Peyer's patch (tissue), 4 donors: ENCODE measurements at places on chromosomes 1 and 21. TPM values are rescaled to one million over a fixed set of nuclear protein-coding genes. Genes with fewer than 3 reads are reported as not detected.

GBP6 gene
- not detected for total RNA-seq

LGR6 gene
- 0.53 TPM for total RNA-seq

DIRAS3 gene
- total RNA-seq, result 1.1 TPM

PTPN14 gene
- 4.4 TPM for total RNA-seq

TRNP1 gene
- 12.2 TPM for total RNA-seq

SPSB1 gene
- 105 TPM for total RNA-seq

PSRC1 gene
- total RNA-seq, result 5.5 TPM

TMPRSS15 gene
- not detected for total RNA-seq

DNA sequence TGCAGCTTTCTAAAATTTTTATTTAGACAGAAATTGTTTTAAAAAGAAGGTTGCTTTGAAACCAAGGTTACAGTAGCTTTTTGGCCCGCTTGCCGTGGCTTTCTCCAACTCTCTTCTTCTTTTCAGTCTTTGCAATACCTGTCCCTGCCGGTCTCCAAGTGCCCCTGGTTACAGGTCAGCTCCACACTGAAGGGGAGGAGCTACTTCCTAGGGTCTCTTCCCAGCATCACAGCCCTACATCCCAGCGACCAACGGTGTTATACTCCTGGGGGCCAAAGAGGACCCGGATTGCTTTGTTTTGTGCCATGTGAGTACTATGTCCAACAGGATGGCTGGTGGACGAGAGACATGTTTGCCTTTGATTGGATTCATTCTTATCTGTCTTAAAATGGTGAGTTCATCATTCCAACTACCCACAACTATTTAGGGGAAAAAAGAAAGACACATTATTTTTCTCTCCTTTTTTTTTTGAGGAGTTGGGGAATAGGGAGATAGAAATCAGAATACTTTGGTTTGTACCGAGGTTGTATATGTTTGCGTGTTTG is at the start of gene FNDC7:
FNDC7 (plus strand) TSS at position 303 of the 545 bp plus-strand sequence; CDS start at position 329, 26 bp downstream.
- H3K36me3 ChIP-seq, result no peaks in the 10 kb centered on the region
- H3K4me3 ChIP-seq, result no peak within 1 kb of the TSS
- no peak within 1 kb of the TSS for H3K27ac ChIP-seq

DNA sequence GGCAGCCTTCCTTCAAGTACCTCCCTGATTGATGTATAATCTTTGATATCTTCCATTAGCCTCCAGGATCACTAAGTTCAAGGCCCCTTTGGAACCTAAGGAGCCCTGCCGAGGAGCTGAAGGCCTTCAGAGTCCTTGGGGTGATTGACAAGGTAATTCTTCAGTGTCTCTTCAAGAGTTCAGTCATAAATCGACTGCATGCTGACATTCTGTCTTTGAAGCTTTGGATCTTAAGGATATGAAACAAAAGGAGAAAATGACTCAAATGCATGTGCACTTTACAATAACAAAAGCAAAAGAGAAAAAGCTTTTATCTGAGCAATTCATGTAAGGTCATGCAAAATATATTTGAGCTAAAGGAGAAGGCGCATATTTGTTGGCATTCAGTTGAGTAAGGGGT is 125.3 kb downstream of the RPS6KC1 start:
- peaks cover 5% of the 10 kb centered on the region for H3K36me3 ChIP-seq
- no peaks in the 10 kb centered on the region for H3K4me1 ChIP-seq
- no peak overlapping the region for H3K4me3 ChIP-seq

GRCh38 chr1:27879374-27880082 is 7.2 kb downstream of the THEMIS2 start:
- no peaks in the 10 kb centered on the region for H3K4me1 ChIP-seq
- H3K4me3 ChIP-seq, result no peak overlapping the region
- no peaks in the 10 kb centered on the region for H3K36me3 ChIP-seq
- no peak overlapping the region for H3K27ac ChIP-seq

GRCh38 chr1:196144588-196144987 is 463.7 kb downstream of the KCNT2 start:
- no peak overlapping the region for H3K27ac ChIP-seq
- no peak overlapping the region for H3K4me3 ChIP-seq
- no peaks in the 10 kb centered on the region for H3K4me1 ChIP-seq

DNA sequence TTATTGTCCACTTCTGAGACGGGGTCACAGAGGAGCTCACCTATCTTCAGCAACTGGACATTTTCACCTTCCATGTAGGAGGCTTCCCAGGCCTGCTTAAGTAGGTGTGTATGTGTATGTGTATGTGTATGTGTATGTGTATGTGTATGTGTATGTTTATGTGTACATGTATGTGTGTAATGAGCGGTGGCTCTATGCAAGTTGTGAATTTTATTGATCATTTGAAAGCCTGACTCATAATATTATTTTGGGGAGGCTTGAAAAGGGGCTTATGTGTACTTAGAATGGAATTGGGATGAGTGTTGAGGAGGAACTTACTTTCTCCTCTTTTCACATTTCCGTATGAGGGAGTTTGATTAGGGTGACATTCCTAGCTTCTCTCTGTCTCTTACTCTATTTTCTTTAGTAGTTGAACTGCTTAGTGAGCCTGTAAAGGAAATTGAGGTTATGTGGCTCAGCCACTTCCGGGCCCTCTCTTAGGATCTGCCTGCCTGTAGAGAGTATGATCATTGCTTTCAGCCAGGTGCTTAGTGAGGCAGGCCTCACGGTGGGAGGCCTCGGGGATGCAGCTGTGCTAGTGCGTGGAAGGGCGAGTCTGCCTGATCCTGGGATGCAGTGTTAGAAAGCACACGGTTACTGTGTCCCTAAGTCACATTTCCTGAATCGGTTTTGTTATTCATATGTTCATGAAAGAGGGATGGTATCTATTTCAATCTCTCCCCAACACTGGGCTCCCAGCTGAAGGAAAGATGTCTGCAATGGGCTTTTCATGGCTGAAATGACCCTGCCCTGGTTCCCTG is 61.0 kb downstream of the IER5 start:
- H3K27ac ChIP-seq, result peak overlapping the region; percentile 32
- no peaks in the 10 kb centered on the region for H3K27me3 ChIP-seq
- peak; percentile 95 for DNase-seq
- H3K4me3 ChIP-seq, result no peak overlapping the region
- H3K36me3 ChIP-seq, result no peaks in the 10 kb centered on the region
- peaks cover 29% of the 10 kb centered on the region for H3K4me1 ChIP-seq

- no peaks in the 10 kb centered on the region for H3K27me3 ChIP-seq
- no peaks in the 10 kb centered on the region for H3K36me3 ChIP-seq
- H3K4me1 ChIP-seq, result no peaks in the 10 kb centered on the region
- DNase-seq, result no peak
- H3K4me3 ChIP-seq, result no peak overlapping the region
- H3K27ac ChIP-seq, result no peak overlapping the region
Measured at GRCh38 chr1:5659606-5660005, 332.6 kb downstream of the NPHP4 start.

DNA sequence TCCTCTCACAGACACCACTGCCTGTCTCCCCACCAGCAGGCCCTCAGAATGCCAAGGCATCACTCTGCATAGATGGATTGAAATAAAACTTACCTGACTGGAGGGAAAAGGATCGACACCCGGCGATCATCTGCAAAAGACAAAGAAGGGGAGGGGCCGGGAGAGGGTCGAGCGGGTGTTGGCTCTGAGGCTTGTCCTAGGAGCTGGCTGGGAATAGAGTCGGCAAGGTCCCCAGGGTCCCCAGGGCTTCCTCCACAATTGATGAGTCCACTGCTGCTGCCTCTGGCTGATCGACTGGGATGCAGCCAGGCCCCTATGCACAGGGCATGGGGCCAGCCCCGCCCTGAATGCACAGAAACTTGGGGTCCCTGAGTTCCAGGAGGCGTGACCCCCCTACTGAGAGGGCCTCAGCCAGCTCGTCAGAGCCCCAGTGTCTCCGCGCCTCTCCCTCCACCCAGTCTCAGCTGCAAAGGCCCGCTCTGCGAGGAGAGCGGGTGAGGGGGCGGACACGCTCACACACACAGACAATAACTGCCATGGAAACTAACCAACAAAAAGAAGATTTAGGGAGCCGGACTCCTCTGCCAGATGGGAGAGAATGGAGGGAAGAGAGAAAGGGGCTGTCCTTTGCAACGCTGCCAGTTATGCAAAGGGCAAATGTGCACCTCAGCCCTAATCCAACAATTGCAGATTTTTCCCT is at the start of gene KLHDC8A:
KLHDC8A (minus strand) TSS at position 483 of the 700 bp plus-strand sequence. CDS start 13,318 bp downstream, outside the sequence.
- no peak within 1 kb of the TSS for H3K27ac ChIP-seq
- no peak for DNase-seq
- H3K4me1 ChIP-seq, result no peaks in the 10 kb centered on the region
- H3K27me3 ChIP-seq, result no peaks in the 10 kb centered on the region
- no peak within 1 kb of the TSS for H3K4me3 ChIP-seq
- no peaks in the 10 kb centered on the region for H3K36me3 ChIP-seq

- H3K36me3 ChIP-seq, result no peaks in the 10 kb centered on the region
- no peak for DNase-seq
- H3K4me1 ChIP-seq, result no peaks in the 10 kb centered on the region
- H3K4me3 ChIP-seq, result no peak overlapping the region
Measured at GRCh38 chr1:58211869-58212268, 334.7 kb downstream of the OMA1 start.

GRCh38 chr1:2049718-2050431 is at the start of gene PRKCZ:
PRKCZ (plus strand) TSS chr1:2050411; CDS start chr1:2050631, 220 bp downstream.
- peaks cover 9% of the 10 kb centered on the region for H3K4me1 ChIP-seq
- H3K36me3 ChIP-seq, result no peaks in the 10 kb centered on the region
- peak within 1 kb of the TSS; percentile 96 for H3K27ac ChIP-seq
- peak; percentile 98 for DNase-seq

- H3K27ac ChIP-seq, result peak overlapping the region; percentile 44
- H3K4me3 ChIP-seq, result no peak overlapping the region
- no peaks in the 10 kb centered on the region for H3K36me3 ChIP-seq
- no peaks in the 10 kb centered on the region for H3K4me1 ChIP-seq
- no peaks in the 10 kb centered on the region for H3K27me3 ChIP-seq
Measured at GRCh38 chr1:181043025-181043888, 9.5 kb downstream of the MR1 start.

GRCh38 chr1:178934546-178934945 is 63.7 kb upstream of the ANGPTL1 start:
- H3K4me1 ChIP-seq, result no peaks in the 10 kb centered on the region
- no peak overlapping the region for H3K4me3 ChIP-seq
- no peaks in the 10 kb centered on the region for H3K27me3 ChIP-seq

DNA sequence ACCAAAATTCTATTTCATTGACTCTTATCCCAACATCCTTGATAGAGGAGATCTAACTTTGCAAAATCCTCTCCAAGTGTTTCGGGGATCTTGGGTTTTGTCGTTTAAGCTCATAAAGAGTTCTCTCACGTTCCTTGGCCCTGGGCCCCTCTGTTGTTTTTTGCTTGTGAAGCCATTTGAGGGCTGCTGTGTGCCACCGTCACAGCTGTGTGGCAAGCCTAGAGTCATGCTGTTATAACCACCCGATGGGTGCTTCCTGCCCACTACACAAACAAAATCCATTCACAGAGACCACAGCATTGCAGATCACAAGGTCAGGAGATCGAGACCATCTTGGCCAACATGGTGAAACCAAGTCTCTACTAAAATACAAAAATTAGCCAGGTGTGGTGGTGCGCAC is 154.1 kb downstream of the ADSS2 start:
- H3K27me3 ChIP-seq, result no peaks in the 10 kb centered on the region
- DNase-seq, result no peak
- H3K4me1 ChIP-seq, result no peaks in the 10 kb centered on the region
- H3K36me3 ChIP-seq, result no peaks in the 10 kb centered on the region
- no peak overlapping the region for H3K4me3 ChIP-seq

- no peaks in the 10 kb centered on the region for H3K36me3 ChIP-seq
- H3K27me3 ChIP-seq, result no peaks in the 10 kb centered on the region
- no peak for DNase-seq
- H3K27ac ChIP-seq, result no peak overlapping the region
- H3K4me1 ChIP-seq, result no peaks in the 10 kb centered on the region
Measured at GRCh38 chr1:202229376-202229775, 35.8 kb downstream of the LGR6 start.

DNA sequence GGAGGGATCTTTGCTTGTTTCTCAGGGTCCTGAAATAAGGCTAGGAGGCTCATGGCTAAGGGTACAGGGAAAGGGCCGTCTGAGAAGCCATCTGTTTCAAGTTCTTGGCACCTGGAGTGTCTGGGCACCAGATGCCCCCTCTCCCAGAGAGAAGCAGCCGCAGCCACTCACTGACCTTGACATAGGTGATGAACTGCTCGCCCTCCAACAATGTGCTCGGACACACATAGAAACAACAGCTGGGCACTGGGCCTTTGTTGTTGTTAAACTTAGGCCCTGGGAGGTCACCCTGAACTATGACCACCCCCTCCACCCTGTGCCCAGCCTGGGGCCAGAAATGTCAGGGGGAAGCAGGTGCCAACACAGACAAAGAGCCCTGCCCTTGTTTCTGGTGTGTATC is 9.2 kb upstream of the TNNI1 start:
- no peak overlapping the region for H3K27ac ChIP-seq
- no peak for DNase-seq
- no peaks in the 10 kb centered on the region for H3K27me3 ChIP-seq
- H3K4me3 ChIP-seq, result no peak overlapping the region

DNA sequence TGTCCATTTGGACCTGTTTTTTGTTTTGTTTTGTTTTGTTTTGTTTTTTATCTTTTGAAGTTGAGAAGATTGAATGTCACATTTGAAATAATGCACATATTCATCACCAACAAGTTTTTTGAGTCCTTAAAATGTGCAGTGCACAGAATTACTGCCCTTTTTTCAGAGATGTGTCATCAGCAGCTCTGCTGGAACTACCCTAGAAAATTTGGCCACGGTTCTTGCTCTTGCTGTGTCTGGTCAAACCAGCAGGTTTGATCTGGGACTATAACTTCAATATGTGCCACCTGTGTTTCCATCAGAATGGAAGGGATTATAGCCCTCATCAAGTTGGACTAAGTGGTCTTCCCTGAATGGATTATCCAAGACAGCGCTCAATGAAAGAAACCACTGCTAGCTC is 24.1 kb upstream of the CNN3 start:
- H3K36me3 ChIP-seq, result no peaks in the 10 kb centered on the region
- no peaks in the 10 kb centered on the region for H3K27me3 ChIP-seq
- no peaks in the 10 kb centered on the region for H3K4me1 ChIP-seq
- H3K27ac ChIP-seq, result no peak overlapping the region
- DNase-seq, result no peak
- no peak overlapping the region for H3K4me3 ChIP-seq

- no peaks in the 10 kb centered on the region for H3K36me3 ChIP-seq
- H3K4me1 ChIP-seq, result no peaks in the 10 kb centered on the region
- DNase-seq, result no peak
- H3K27me3 ChIP-seq, result no peaks in the 10 kb centered on the region
Measured at GRCh38 chr1:51295926-51296325, 34.4 kb downstream of the TTC39A start.

DNA sequence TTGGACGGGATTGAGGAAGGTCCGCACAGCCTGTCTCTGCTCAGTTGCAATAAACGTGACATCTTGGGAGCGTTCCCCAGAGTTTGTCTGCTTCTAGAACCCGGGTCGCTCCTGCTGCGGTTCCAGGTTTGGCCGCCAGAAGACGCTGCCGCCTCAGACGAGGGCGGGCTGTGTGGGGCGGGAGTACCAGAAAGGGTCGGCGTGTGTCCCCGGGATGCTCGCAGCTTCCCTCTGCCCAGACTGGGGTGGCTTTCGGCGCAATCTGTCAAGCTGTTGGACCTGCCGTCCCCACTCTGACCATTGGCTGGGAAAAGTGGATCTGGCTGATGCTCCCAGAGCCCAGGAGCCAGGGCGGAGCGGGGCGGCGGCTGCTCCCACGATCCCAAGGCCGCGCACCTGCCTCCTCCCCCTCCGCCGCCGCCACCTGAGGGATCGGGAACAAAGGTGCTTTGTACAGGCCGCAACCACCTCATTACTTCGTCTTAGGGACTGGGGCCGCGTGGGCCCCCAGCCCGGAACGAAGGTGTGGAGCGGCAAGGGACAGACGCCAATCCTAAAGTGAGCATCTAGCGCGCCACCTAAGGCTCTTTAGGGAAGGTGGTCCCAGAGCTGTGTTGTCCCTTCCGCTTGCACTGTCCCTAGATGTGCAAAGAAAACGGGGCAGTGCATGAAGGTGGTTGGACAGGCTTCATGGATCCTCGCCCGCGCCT is 683 bp upstream of the EFNA4 start:
- peak overlapping the region; percentile 87 for H3K27ac ChIP-seq
- H3K4me1 ChIP-seq, result peaks cover 35% of the 10 kb centered on the region
- peak; percentile 76 for DNase-seq
- no peaks in the 10 kb centered on the region for H3K27me3 ChIP-seq
- peaks cover 41% of the 10 kb centered on the region for H3K36me3 ChIP-seq
- H3K4me3 ChIP-seq, result peak overlapping the region; percentile 83
